ENCODE measurements at places on chromosomes 13 and 19.

DNA sequence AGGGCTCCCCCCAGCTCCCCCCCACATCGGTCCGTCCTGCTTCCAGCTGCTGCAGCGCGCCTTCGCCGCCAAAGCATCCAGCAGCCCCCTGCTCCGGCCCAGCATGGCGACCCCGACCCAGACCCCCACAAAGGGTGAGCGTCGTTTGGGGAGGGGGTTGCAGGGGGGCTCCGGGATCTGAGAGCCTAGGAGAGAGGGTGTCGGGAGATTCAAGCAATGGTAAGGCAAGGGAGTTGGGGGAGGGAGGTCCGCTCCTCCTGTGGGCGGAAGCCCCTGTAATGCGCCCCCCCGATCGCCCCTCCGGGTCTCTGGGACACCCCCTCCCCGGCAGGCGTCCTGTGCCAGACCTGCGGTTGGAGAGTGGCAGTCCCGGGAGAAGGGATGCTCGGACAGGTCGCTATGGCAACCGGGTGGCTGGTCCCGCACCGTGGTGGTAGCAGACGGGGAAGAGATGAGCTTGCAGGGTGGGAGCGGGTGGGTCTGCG, at the start of gene FXYD7:
FXYD7 (plus strand) TSS at position 25 of the 485 bp plus-strand sequence; CDS start at position 104, 79 bp downstream.
- no peak for DNase-seq

- no peak for DNase-seq
Observed at GRCh38 chr19:49749055-49749716, 13.9 kb downstream of the TSKS start.

- DNase-seq, result no peak
Observed at GRCh38 chr13:114078461-114079451, 53.7 kb downstream of the RASA3 start.

- no peak for DNase-seq
Observed at GRCh38 chr19:31168106-31168625, 181.1 kb downstream of the TSHZ3 start.

DNA sequence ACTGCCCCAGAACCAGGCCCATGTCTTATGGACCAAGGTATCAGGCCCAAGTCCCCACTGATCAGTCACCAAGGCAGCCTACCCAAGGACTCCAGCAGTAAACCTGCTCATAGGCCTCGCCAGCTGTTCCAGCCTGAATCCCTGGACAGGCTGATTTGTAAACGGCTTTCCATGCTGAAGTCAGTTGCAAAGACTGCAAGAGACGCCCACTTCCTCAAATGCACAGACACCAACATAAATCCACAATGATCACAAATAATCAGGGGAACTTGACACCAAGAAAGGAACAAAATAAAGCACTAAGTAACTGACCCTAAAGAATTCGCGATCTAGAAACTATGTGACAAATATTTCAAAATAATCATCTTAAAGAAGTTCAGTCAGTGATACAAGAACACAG, 75.2 kb downstream of the RXFP2 start:
- DNase-seq, result no peak

Measured in muscle of arm (tissue), 14 donors.